ENCODE measurements at places on chromosomes 5 and 9.

DNA sequence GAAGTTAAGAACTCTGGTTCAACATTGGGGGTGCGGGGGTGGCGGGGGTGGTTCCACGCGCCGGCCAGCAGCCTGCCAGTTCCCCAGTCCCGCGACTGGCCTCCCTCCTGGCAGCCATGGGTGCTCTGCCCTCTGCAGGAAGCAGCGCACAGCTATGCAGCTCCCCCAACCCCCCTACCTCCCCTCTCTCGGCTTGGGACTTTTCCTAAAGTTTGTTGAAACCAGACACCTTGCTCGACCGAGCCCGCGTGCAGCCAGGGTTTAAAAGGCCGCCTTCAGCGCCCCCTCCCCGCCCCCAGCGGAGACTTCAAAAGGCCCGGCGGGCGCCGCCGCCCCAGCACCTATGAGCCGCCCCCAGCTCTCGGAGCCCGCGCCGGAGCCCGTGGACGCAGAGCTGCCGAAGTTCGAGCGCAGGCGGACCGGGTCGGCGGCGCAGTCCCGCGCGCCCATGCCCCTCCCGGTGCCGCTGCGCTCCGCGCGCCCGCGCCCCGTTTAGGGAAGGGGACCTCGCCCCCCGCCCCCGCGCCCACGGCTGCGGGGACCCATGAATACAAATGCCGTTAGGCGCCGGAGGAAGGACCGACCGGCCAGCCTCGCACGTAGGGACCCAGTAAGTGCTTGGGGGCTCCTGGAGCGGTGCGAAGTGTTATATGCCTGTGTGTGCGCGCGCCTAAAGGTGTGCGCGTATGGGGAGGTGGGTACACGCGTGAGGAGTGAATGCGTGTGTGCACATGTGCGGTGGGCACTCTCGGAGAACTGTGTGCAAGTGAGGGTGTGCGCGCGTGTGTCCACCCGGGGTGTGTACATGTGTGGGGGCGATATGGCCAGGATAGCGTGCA is 1.4 kb upstream of the COL27A1 start:
- no peak for DNase-seq

GRCh38 chr5:153404747-153405146 is 85.7 kb upstream of the GRIA1 start:
- DNase-seq, result no peak

GRCh38 chr9:17802249-17802857 is 223.5 kb downstream of the SH3GL2 start:
- DNase-seq, result peak; percentile 43

DNA sequence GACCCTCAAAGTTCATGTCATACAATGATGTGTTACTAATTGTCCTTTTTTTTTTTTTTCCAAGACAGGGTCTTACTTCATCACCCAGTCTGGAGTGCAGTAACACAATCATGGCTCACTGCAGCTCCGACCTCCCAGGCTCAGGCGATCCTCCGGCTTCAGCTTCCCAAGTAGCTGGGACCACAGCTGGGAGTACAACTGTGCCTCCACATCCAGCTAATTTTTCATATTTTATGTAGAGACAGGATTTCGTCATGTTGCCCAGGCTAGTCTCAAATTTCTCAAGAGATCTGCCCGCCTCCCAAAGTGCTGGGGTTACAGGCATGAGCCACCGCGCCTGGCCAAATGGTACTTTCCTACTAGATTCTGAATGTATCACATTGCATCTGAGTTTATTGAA is 49.4 kb upstream of the EBF1 start:
- DNase-seq, result no peak

DNA sequence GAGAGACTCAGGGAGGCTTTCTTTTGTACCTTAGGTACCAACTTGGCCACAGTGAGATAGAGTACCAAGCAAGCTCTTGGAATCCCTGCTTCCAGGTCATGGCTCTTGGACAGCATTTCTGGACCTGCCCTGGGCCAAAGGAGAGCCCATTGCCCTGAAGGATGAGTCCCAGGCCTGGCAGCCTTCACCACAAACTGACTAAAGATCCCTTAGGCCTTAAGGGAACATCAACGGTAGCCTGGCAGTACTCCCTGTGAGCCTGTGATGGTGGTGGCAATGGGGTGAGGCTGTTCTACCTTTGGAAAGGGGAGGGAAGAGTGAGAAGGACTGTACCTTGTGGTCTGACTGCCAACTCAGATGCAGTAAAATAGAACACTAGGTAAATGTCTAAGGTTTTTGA is 334.6 kb downstream of the SPOCK1 start:
- DNase-seq, result no peak

Data from choroid plexus epithelial cell (primary cell).